ENCODE measurements at places on chromosomes 5 and 9.

GRCh38 chr9:33684831-33685230 is 110.5 kb upstream of the PRSS3 start:
- no peak for DNase-seq

DNA sequence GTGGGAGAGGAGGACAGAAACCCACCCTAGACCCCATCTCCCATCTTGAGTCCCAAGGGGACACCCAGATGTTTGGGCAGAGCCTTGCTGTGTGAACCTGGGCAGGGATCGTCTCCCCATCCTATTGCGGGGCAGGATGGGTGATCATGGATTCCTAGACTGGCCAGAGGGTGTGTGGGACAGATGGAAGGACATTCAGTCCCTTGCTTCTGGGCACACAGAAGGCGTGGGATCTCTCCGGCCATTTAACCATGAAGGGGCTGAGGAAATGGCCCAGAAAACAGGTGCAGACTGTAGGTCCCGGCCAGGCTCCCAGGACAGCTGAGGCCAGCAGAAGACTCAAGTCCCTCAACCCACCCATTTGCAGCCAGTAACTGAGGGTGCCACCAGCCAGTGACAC is 29.9 kb downstream of the PTGES start:
- DNase-seq: no peak

DNA sequence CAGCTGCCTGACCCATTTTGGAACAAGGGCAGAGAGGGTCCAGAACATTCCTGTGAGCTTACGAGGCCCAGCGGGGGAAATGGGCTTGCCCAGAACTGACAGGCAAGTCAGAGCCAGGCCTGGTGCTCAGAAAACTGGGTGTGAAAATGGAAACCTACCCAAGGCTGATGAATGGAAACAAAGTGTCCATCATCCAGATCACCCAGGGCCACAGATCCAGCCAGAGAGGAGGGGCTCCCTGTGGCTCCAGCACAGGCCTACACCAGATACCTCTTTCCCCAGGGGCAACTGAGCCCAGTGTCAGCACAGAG is 3.1 kb downstream of the CLTB start:
- no peak for DNase-seq

- DNase-seq: no peak
These were observed 1.2 kb upstream of the GCNT4 start for GRCh38 chr5:75053304-75054133.

DNA sequence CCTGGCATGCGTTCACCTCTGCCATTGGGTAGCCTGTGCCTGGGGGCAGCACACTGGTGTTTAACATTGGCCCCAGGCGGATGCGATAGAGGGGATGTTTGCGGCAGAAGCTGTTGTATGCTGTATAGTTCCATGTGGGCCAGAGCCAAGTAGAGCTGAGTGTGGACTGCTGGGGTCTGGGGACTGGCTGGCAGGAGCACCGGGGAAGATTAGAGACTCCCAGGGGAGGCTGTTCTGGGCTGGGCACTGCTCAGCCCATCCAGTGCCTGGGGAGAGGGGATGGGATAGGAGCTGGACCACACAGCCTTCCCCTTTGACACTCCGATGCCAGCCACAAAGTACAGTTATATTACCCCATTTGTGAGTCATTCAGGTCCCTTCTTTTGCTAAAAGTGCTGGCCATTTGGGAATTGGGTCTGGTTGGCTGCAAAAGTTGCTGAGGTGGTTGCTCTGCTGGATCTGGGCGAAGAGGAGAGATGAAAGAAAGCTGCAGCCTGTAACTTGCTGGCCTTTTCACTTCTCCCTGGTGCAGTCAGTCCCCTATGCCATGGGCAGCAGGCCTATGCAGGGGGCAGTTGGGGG is 73.8 kb downstream of the RGS3 start:
- DNase-seq: peak; percentile 37

- no peak for DNase-seq
These were observed 20.2 kb upstream of the CCDC192 start for GRCh38 chr5:127683008-127683407.

DNA sequence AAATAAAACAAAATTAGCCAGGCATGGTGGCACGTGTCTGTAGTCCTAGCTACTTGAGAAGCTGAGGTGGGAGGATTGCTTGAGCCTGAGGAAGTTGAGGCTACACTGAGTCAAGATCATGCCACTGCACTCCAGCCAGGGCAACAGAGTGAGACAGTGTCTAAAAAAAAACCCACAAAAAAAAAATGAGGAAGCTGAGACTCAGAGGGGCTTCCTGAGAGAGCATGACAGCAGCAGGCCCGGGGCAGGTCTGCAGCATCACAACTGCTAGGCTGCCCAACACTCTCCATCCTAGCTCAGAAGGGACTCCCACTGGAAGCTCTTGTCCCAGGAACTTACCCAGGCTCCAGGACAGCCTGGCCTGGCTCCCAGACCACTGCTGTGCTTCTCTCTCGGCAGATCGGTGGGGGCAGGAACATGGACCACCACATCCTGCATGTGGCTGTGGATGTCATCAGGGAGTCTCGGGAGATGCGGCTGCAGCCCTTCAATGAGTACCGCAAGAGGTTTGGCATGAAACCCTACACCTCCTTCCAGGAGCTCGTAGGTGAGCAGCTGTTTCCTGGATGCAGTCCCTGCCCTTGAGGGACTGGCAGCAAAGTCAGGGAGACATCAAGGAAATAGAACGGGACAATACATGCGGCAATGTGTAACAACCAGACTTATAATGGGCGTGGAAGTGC is 19.1 kb downstream of the PTGS1 start:
- DNase-seq: peak; percentile 69

DNA sequence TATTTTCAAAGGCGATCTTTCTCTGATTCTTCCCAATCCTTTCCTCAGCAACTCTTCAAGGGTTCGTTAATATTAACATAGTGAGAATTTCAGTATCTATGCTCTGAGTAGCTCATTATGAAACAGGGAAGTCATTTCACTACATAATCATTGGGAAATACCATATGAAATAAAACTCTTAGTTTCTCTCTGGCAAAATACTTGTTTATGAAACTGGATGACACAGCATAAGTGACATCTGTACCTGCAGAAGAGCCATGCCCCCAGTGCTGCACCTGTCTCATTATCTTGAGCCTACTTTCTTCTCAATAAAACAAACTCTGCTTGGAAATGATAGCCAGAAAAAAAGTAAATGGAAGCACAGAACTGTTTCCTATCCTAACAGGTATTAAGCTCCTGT is 33.8 kb upstream of the OTULIN start:
- no peak for DNase-seq

- no peak for DNase-seq
These were observed 7.2 kb upstream of the MYORG start for GRCh38 chr9:34383904-34384303.

GRCh38 chr5:37417347-37417746 is 38.2 kb downstream of the WDR70 start:
- DNase-seq: no peak

DNA sequence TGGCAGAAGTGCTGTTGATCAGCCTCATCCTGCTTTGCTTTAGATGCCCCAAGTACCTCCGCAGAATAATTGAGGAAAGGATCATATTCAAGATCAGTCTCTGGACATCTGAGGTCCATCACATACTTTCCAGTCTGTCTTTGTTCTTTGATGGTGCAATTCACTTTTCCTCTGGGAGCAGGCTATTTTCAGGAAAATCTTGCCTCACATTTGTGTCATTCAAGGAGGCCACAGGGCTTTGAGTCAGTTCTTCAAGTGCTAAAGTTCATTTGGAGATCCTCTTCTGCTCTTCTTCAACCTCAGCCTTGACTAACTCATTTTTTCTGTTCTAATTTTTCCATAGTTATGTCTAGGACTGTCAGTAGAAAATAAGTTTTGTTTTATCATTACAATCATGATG is 18.6 kb downstream of the EQTN start:
- no peak for DNase-seq

GRCh38 chr5:110510146-110510545 is 216.3 kb downstream of the TMEM232 start:
- DNase-seq: no peak

DNA sequence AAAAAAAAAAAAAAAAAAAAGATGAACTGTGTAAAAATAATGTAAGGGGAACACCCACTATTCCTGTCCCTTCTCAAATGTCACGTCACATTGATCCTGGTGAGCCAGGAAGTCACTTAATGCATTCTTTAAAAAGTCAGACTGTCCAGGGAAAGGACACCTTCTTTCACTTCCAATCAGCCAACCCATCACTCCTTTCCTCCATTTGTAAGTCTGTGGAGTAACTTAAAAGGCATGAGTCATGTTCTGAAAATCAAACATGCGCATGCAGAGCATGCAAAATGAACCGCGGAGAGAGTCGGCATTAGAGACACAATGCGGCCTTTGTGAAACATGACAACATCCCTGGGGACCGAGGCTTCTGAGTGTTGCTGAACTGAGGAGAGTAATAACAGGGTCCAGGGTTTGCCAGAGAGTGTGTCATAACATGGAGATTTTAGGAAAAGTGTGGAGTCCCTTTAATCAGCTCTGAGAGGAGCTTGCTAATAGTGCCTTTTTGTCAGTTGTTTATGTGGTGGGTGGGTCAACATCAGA is 77.6 kb upstream of the SEMA6A start:
- DNase-seq: peak; percentile 99

GRCh38 chr9:108565651-108566378 is 290.0 kb downstream of the ACTL7B start:
- peak; percentile 95 for DNase-seq

GRCh38 chr9:112104401-112104800 is 70.7 kb downstream of the SUSD1 start:
- DNase-seq: no peak

DNA sequence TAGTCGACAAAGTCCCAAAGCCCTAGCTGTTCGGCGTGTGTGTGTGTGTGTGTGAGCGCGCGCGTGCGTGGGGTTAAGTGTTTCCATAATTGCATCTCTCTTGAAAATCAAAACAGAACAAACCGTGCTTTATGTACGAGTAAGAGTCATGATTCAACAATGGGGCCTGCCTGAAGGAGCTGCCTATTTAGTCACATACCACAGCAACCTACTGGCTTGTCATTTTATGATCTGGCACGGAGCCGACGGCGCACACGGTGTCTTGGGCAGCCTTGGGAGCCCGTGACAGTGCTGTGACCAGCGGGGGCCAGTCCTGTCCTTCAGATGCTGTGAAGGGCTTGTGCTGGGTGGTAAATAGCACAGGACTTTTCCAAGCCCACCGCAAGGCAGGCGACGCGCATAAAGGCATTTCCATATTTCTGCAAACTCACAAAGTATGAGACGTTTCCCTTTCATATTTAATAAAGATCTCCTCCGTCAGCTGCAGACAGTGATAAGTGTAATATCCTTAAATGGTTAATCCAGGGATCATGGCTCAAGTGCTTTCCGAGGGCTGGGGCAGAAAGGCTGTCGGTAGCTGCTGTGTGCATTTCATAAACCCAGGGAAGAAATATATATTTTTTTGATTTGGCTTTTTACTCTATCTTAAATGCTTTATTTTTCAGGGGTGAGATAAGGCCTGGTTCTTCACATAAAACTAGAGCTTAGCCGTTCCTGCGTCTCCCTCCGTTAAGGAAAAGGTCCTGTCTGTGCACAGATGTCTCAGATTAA is 270.2 kb upstream of the IRX1 start:
- DNase-seq: no peak

DNA sequence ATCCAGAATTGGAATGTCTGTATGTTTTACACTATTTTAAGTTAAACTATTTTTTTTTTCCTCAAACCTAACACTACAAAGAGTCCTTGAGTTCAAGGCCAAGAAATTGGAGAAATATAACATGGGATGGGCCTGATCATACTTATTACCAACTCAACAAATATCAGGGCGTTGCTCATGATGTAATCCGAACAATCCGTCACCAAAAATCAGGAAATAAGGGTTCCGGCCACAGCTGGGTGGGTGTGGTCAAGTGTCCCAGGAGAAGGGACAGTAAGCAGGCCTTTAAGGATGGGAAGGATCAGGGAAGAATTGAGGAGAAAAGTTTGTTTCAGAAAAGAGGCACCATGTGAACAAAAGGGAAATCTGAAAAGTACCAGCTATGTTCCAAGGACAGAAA is 29.8 kb downstream of the MED27 start:
- DNase-seq: no peak

DNA sequence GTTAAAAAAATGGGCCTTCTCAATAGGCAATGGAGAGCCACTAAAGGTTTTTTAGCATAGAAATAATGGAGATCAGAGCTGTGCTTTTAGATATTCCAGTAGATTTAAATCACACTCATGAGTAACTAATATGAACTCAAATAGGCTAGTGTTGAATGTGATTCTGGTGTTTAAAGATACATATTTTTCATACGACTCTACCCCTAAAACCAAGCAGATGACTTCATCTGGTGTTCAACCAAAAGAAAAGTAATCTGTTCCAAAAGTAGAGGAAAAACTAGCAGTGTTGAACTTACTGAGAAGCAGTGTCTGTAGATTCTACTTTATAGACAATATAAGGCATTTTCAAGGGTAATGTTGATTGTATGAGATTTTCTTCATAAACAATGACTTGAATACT is 138.1 kb downstream of the TSSK1B start:
- no peak for DNase-seq

- no peak for DNase-seq
These were observed 118.3 kb upstream of the MINAR2 start for GRCh38 chr5:129629575-129629974.

- DNase-seq: no peak
These were observed 475.0 kb downstream of the CTNND2 start for GRCh38 chr5:11429254-11429653.

GRCh38 chr9:98808411-98808815 is 943 bp downstream of the GALNT12 start:
- DNase-seq: no peak

- no peak for DNase-seq
These were observed 34.3 kb downstream of the ACTBL2 start for GRCh38 chr5:57448287-57448686.

DNA sequence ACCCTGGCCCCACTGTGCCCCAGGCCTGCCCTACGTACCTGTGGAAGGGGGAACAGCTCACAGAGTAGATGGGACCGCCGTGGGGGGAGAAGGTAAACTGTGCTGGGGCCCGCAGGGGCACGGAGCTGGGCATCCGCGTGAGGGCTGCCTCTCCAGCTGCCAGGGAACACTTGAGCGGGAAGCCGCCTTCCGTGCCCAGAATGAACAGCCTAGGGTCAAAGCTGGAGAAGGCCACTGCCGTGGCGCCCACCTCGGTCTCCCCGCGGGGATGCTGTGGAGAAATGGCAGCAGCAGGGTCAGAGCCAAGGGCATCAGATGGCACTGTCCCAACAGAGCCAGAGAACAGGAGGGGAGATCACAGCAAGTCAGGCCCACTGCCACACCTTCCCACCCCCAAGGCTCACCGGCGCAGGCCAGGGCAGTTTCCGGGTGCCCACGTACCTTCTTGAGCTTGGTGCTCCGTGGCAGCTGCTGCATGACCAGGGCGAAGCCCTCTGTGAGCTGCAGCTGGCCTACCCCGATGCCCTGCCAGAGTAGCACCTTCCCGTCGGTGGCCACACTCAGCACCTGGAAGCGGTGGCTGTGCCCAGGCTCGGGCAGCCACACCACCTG is 21.9 kb downstream of the DYNC2I2 start:
- DNase-seq: no peak

DNA sequence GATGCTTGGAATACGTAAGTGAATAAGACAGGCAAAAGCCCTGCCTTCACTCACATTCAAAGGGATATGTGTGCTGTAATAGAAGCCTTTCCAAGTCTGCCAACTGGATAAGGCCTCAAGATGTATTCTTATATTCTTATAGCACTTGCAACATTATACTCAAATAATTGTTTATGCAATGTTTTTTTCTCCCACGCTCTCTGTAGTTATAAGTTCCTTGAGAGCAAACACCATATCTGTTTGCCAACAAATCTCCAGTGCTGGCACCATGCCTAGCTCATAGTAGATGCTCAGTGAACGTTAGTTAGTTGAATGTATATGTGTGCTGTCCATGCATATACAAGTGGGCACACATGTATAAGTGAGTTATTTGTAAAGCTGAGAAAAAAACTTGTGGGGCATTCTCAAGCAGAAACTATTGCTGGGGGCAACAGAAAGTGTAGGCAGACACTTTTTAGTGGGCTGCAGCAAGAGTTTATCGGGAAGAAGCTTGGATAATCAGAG is 125.1 kb downstream of the RPS23 start:
- DNase-seq: no peak
